Stimulated activated CD8-positive, alpha-beta memory T cell treated with anti-CD3 and anti-CD28 coated beads, Interleukin-12 subunit alpha, Interleukin-12 subunit beta, amount 100 ng/mL, for 1 hour (primary cell): ENCODE measurements at places on chromosomes 2 and 18.

GRCh38 chr18:36547544-36547943 lies 250.0 kb downstream of the FHOD3 start:
- no peak for DNase-seq

GRCh38 chr2:230944123-230944653 lies 19.1 kb upstream of the GPR55 start:
- no peak for DNase-seq

GRCh38 chr2:70733646-70734180 lies 34.3 kb downstream of the ADD2 start:
- no peak for DNase-seq

- no peak for DNase-seq
Measured at GRCh38 chr2:160402997-160403979, 90.3 kb downstream of the RBMS1 start.

DNA sequence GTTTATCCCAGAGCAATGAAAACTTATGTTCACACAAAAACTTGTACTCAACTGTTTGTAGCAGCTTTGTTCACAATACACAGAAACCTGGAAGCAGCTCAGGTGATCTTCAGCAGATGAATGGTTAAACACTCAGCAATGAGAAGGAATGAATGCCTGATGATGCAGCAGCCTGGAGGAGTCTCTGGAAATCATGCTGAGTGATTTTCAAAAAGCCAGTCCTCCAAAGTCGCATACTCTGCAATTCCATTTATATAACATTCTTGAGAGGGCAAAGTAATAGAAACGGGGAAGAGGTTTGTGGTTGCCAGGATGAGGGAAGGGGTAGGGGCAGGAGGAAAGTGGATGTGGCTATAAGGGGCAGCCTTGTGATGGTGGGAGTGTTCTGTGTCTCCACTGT lies 108.1 kb downstream of the CTIF start:
- DNase-seq = no peak

GRCh38 chr2:44723921-44724320 lies 217.6 kb upstream of the SIX3 start:
- DNase-seq = no peak

DNA sequence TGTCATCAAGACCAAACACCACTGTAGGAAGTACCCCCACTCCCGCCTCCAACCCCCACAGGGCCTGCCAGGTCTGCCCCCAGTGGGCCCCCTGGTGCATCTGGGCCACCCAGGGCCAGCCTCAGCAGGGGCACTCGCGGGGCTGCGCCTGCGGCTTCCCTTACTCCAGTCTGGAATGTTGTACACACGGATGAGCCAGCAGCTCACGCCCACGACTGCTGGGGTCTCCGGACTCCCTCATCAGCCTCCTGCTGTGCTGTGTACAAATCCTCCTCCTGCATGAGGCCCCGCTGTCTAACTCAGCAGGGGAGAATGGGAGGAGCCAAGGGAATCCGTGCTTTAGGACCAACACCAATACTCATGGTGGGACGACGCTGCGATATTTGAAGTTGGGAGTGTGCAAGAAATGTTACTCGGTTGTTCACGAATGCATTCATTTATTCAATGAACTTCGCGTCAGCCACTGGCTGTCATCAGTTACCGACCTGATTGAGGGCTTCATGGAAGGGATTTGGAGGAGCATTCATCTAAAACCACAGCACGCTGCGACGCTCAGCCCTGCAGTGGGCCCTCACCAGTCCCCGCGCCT lies 654 bp upstream of the ASB1 start:
- no peak for DNase-seq

DNA sequence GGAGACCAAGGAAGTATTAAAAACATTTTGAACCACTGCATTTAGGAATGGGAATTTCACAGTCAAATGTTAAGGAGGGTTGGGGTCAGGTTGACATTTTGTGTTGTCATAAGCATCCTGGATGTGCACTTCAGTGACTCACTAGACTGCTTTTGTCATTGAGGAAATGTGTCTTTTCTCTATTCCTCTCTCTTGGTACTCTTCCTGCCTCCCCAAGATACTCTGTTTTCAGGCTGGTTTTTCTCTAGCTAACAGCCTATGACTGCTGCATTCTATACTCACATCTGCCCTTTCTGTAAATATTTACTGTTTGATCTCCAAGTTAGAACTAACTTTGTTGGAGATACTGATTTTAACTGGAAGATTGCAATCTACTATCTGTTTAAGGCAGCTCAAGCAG lies 23.4 kb downstream of the XRCC5 start:
- DNase-seq = no peak

- DNase-seq = no peak
Measured at GRCh38 chr2:239240414-239240881, 160.4 kb downstream of the HDAC4 start.
